Activated CD4-positive, alpha-beta T cell treated with anti-CD3 and anti-CD28 coated beads for 48 hours (primary cell): ENCODE measurements at places on chromosomes 1 and 21.
A peak's percentile ranks its signal among the peaks of the same experiment; 100 is the strongest.

DNA sequence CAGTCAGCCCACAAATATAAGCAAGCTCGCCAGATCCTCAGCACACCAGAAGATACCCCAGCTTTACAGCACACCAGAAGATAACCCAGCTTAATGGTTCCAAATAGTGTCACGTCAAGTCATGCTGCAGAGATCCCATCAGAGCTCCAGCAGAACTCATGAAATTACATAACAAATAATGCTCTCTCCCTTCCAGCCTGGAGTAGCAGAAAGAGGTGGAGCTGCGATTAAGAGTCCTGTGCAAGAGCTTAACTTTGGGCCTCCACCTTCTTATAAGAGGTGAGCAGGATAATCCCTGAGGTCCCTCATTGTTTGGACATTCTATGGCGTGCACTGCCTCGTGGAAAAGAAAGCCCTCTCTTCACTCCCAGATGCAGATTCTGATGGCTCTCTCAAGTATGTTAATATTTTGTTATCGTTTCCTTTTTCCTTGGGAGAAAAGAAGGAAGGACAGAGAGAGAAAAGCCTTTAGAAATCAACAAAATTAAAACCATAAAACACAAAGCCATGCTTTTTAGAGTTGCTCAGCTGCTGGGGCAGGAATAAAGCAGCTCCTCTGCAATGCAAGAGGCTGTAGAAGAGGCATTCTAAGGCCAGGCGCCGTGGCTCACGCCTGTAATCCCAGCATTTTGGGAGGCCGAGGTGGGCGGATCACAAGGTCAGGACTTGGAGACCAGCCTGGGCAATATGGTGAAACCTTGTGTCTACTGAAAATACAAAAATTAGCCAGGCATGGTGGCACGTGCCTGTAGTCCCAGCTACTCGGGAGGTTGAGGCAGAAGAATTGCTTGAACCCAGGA lies 59.1 kb downstream of the GLUL start:
- DNase-seq, result no peak

DNA sequence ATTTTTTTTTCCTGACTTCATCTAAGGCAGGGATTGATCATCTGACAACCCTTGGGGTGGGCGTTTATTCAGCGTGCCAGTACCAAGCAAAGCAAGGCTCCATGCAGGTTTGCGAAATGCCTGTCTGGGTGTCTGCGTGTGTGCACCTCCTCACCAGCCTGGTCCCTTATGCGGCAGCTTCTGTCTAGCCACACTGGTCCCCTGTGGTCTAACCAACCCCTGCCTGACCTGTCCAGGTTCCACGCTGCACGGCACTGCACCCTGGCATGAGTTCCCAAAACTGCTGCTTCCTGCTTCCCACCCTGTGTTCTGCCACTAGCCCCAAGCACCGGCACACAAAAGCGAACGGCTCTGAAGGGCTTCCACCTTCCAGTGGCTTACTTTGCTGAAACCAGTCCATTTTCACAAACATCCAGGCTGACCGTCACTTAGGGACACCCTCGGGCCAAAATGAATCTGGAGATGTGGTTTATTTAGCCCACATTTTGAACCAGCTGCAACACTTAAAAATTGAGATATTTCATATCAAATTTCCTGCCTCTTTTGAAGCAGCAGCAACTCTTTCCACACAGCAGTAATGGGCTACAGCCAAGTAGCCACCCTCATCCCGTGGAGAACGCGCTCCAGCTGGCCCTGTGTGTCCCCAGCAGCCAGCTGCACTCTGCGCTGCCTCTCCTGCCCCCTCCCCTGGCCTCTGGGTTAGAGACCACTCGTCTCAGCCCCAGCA lies 55.7 kb downstream of the HLCS start:
- DNase-seq, result no peak

- no peak for DNase-seq
These were observed 100.8 kb downstream of the PRDM16 start for GRCh38 chr1:3169665-3170356.

GRCh38 chr1:98839840-98840239 lies 164.8 kb downstream of the PLPPR5 start:
- DNase-seq, result no peak

GRCh38 chr21:20943561-20943997 lies 54.6 kb upstream of the NCAM2 start:
- no peak for DNase-seq

- DNase-seq, result no peak
These were observed 120.5 kb downstream of the UCK2 start for GRCh38 chr1:165947797-165948455.

GRCh38 chr1:58409890-58410289 lies 136.6 kb downstream of the OMA1 start:
- no peak for DNase-seq

GRCh38 chr1:219697682-219698081 lies 84.8 kb upstream of the ZC3H11B start:
- DNase-seq, result no peak

- DNase-seq, result peak; percentile 32
These were observed 4.4 kb downstream of the NME7 start for GRCh38 chr1:169363046-169363730.

- no peak for DNase-seq
These were observed 20.3 kb upstream of the PLCH2 start for GRCh38 chr1:2455757-2456156.

DNA sequence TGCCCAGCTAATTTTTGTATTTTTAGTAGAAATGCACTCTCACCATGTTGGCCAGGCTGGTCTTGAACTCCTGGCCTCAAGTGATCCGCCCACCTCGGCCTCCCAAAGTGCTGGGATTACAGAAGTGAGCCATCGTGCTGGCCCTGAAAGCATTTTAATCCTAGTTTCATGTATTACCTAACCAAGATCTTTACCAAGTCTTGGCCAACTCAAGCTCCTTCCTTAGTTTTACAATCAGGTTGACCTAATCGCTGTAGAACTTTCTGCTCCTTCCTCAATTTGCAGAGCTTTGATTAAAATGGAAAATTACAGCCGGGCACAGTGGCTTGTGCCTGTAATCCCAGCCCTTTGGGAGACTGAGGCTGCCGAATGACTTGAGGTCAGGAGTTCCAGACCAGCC lies 3.2 kb upstream of the TMEM63A start:
- DNase-seq, result no peak

DNA sequence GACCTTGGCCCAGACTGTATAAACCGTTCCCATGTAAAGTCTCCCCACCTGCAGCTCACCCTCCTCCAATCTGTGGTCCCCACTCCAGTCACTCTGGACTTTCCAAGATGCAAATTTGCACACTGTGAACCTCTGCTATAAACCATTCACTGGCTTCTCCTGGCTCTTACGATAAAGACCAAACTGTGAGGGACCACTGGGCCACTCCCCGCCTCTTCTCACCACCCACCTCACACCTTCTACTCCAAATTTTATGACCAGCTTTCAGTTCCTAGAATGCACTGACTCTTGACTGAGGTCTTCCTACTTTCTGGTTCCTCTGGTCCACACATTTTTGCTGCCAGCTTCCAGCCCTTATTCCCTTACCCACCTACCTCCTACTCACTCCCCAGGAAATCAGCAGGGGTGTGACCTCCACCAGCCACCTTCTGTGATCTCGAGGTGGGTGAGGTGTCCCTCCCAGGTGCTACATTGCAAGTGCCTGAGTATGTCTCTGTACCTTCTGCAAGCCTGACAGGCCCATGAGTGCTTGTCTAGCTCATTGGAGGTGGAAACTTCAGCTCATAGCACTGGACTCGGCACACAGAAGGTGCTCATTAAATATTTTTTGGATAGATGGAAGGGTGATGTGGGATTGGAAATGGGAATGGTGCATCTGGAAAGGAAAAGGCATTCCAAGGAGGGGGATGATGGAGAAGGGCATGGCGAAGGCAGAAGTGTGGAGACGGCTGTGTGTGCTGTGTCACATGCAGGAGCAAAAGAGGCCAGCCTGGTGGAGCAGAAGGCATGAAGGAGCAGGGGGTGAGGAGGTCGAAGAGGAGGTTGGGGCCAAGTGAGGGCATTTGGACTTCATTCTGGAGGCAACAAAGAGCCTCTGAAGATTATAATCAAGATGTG lies 15.6 kb upstream of the CSF1 start:
- DNase-seq, result no peak

- no peak for DNase-seq
These were observed 39.4 kb upstream of the EPS15 start for GRCh38 chr1:51558375-51558924.

GRCh38 chr1:192131914-192132313 lies 26.3 kb upstream of the RGS18 start:
- no peak for DNase-seq
